ENCODE measurements at places on chromosomes 12 and 14.
A peak's percentile ranks its signal among the peaks of the same experiment; 100 is the strongest.

GRCh38 chr12:117836476-117836875 is 132.3 kb downstream of the KSR2 start:
- no peak for DNase-seq

DNA sequence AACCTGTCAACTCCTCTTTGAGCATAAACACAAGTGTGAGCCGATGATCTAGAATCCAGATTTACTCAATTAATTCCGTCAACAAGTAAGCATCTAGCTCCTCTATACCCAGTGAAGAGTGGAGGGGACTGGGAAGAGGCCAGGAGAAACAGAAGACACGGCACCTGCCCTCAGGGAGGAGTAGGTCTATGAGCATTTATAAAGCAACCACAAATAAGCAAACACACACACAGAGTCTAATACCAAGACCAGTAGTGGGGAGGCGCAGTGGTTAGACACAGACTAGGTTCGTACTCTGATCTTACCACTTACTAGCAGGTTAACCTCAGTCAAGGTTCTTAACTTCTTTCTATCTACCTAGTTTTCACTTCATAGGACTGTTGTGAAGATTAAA is 5.9 kb upstream of the FOXN3 start:
- no peak for DNase-seq

GRCh38 chr14:104932676-104933631 is 8.3 kb downstream of the PLD4 start:
- peak; percentile 78 for DNase-seq

DNA sequence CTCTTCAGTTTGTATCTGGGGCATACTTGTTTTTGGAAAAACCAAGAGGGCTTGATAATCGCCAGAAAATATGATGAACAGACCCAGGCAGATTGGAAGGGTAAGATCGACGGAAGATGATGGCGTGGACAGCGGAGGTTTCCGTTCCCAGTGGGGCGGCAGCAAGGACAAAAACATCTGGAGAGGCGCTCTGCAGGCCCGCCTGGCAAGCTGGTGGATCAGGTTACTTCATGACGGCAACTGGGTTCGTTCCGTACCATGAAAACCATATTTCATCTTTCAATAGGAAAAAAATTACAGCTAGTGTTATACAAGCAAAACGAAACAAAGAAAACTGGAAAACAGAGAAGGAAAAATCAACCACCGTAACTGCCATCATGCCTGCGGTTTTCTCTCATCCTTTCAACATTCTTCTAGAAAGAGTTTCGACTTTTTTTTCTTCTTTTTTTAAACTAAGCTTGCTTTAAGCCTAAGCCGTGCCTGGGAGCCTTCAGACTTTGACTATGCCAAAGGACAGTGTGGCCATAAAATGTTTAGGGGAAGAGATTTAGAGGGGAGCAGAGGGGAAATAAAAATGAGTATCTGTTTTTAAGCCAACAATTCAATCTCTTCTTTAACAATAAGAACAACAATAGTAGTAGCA is 210.5 kb downstream of the FOXN3 start:
- DNase-seq: no peak

DNA sequence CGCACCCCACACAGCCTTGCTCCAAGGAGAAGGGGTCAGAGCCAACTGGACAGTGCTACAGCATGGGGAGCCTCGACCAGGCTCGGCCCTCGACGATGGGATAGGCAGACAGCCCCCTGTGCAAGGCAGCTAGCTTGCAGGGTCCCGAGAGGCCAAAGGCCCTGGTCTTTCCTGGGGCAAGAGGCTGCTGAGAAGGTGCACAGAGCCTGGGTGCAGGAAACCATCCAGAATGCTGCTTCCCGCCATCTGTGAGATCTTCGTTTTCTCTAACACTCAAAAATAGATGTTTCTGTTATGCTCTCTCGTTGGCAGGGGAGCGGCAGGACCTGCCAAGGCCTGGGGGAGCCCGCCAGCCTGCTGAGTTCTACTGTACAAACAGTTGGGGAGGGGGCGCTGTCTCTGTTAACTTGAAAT is 168.0 kb upstream of the RTL1 start:
- no peak for DNase-seq

- no peak for DNase-seq
Measured at GRCh38 chr14:57957441-57957840, 91.5 kb upstream of the SLC35F4 start.

GRCh38 chr14:75493592-75494087 is 28.6 kb upstream of the BATF start:
- no peak for DNase-seq
